ENCODE measurements at places on chromosomes 1 and 21.

GRCh38 chr1:228317891-228318810 lies 88.5 kb downstream of the TRIM11 start:
- no peak for DNase-seq

DNA sequence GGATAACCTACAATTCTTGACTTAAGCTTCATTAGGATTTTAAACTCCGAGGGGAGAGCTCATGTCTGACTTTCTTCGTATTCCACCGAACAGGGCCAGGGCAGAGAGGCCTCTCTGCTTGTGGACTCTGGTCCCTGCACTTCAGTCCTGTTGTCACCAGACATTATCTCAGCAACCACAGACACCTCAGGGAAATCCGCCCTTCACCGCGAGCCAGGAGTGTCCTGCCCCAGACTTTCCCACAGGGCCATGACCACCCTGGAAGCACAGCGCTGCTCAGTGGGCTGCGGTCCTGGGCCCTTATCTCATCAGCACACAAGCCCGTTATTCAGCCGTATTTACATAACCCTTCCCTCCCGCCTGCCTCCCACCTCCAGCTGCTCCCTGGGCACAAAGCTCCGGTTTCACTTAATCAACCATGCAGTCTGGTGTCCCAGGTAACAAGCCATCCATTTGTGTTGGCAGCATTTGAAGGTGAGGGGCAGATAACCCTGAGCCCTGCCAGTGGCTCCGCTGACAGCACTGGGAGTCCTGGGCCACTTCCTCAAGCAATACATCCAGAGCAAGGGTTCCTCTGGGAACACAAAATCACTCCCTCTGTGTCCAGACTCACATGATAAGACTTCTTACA lies 122.8 kb upstream of the RAB4A start:
- no peak for DNase-seq

DNA sequence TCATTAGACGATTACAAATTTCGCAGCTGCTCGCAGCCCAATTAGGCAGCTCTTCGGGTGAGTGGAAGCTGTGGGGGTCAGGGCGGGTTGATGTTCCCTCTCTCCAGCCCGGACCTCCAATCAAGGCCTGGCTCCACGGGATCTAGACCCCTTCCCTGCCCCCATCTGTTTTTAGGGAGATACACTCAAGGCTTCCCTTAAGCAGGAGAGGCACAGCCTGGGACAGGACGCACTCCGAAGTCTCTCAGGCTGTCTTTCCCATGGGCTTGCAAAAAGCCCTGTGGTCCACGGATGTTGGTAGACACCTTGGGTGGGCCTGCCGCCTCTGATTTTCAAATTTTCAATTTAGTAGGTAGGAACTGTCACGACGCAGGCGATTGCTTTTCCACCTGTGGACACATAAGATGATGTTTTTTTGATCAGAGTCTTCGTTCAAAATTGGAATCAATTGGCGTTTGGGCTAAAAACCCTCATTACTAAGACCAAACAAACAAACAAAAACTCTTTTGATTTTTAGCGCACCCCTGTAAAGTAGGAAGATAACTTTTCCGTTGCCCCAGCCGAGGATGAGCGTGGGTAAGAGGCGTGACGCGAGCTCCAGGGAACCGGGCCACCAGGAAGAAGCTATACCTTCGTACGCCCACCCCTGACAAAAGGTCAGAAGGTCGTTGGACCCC lies 2.5 kb upstream of the LHX8 start:
- DNase-seq = no peak

DNA sequence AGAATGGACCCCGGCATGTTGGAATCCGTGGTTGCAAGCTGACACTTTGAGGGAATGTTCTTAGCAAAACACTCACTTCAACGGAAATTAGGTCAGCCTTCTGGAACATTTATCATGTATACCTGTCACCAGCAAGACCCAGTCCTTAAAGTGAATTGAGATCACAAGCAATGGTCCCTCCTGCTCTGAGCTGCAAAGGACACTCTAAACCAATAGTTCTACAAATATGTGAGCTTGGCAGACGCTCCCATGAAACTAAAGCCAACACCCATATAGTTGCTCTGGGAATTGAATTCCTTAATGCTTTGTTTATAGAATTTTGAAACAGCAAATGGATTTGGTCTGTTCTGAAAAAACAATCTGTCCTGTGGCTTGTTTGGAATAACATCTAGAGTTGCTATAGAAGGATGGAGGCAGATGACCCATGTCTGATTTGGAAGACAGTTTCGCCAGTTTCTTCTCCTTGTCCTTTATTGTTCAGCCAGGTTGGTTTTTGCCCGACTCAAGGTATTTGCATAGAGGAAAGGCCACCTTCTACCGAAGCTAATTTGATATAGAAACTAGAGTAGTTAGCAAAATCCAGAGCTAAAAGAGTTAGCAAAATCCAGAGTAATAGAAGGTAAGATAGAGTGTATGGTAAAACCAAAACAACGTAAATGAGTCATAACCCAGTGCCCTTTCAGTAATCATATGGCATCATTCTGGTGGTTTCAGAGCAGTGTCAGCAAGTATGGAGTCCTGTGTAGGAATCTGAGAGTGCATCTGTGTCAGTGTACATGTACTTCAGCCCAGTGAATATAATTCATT lies 236.2 kb downstream of the NFIA start:
- peak; percentile 43 for DNase-seq

DNA sequence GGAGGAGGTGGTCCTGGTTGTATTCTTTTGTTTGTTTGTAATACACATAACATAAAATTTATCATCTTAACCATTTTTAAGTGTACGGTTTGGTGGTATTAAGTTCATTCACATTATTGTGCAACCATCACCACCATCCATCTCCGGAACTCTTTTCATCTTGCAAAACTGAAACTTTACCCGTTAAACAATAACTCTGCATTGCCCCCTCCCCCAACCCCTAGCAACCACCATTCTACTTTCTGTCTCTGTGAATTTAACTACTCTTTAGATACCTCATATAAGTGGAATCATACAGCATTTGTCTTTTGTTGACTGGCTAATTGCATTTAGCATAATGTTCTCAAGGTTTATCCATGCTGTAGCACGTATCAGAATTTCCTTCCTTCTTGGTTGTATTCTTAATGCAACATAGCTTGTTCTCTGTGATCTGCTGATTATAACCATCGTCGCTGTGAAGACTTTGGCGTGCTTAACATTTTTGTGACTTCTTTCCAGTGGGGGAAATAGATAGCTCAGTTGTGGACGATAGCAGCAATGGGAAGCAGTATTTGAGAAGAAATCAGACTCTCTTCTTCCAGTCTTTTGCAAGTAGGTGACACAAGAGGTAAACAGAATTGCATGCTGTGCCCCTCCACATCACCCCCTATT lies 117.5 kb upstream of the HOOK1 start:
- peak; percentile 8 for DNase-seq

GRCh38 chr1:240931031-240931430 lies 319.1 kb upstream of the GREM2 start:
- no peak for DNase-seq

DNA sequence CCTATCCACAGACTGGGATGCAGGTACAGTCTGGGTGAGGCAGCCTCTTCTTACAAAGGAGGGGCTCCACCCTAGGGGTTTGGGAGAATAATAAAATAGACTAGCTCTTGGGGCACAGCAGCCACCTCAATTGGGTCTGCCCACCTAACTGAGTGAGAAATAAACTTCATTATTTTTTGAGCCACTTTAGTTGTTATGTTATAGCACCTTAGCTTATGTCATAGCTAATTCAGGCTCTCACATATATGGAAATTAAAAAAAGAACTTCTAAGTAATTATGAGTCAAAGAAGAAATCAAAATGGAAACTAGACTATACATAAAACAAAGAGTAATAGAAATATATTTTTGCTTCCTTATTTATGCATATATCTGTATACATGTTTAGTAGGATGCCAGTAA lies 318.5 kb upstream of the B3GALT2 start:
- DNase-seq = no peak

GRCh38 chr21:45339421-45340402 lies 52.0 kb upstream of the POFUT2 start:
- DNase-seq = no peak

DNA sequence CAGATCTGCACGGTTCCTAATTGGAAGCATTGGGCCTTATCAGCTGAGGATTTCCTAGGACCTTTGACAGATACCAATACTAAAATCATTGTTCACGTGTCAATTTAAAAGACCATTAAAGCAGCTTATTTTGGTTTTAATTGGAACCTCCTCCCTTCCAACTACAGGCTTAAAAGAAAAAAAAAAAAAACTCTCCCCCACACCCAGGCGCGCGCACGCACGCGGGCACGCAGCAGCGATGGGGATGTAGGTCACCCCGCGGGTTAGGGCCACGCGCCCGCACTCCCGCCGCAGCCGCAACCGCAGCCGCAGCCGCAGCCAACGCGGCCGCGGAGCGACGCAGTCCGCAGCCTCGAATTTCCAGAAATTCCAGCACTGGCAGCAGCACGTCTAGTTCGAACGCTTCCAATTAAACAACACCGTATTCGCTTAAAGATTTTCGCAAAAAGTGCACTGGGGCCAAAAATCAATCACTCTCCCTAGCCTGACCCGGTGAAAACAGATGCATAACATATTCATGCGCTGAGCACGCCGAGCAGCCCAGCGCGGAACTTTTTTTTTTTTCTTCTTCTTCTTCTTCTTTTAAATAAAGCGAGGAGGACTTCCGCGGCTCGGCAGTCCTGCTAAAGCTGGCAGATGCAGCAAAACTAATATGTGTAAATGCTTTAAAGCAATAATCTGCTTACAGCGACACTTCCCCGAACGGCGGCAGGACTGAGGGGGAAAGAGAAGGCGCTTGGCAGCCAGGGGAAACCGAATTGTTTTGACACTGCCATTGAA lies 13.3 kb upstream of the BARHL2 start:
- DNase-seq = no peak

GRCh38 chr1:184416481-184416880 lies 29.7 kb downstream of the C1orf21 start:
- DNase-seq = no peak

- DNase-seq = no peak
Observed at GRCh38 chr1:216425577-216425976, 2.3 kb upstream of the USH2A start.

DNA sequence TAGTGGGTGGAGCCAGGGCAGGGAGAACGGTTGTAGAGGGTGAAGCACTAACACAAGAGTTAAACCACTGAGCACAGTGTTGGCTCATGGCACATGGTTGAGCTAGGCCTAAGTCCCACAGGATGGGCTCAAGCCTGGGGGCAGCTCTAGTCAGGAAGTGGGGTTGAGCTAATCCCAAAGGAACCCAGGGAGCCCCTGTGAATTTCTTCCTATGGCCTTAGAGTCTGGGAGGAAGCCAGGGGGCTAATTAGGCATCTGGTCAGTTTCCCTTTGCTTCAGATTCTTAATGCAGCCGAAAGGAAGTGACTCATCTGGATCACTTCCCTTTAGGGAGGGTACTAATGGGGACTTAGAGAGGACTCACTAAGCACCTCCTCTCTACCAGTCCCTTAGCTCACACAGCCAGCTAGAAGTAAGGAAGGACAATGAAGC lies 10.1 kb downstream of the CFAP45 start:
- DNase-seq = no peak

DNA sequence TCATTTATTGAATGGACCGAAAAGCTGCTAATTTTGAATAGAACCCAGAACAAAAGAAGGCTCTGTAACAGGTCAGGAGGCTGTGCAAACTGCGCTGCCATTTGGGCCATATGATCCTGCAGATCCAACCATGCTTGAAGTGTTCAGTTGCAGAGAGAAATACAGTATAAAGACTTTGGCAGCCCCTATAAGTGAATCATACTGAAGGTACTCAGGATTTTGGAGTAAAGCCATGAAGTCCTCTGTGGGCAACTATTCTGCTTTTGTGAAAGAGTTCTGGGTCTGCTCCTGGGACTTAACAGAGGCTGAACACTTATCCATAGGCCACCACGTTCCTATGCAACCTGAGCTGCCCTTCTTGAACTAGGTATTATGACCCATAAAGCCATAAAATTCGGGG lies 1613.6 kb upstream of the PRMT6 start:
- DNase-seq = no peak

DNA sequence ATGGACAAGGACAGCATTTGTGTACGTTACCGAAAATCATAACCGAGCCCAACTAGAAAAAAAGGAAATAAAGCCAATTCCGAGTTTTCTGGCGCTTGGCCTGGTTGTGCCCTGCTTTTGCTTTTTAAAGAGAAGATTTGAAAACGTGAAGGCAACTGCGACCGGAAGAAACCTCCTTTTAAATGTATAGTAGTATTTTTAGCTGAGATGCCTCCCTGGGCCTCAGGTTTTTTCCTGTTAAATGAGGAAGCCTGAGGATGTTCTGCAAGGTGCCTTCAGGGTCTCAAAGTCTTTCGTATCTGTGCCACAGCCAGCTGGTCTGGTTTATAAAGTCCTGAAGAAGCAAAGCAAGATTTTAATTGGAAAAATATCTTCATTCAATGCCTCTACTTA lies 371 bp upstream of the ODF2L start:
- no peak for DNase-seq

GRCh38 chr1:244712669-244713068 lies 59.7 kb downstream of the DESI2 start:
- DNase-seq = peak; percentile 36

DNA sequence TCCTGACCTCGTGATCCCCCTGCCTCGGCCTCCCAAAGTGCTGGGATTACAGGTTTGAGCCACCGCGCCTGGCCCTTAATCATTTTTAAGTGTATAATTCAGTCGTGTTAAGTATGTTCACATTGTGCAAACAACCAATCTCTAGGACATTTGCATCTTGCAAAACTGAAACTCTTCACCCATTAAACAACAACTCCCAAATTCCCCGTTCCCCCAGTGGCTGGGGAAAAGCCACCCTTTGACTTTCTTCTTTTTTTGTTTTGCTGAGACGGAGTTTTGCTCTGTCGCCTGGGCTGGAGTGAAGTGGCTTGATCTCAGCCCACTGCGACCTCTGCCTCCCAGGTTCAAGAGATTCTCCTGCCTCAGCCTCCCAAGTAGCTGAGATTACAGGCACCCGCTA lies 6.5 kb upstream of the THEMIS2 start:
- no peak for DNase-seq

DNA sequence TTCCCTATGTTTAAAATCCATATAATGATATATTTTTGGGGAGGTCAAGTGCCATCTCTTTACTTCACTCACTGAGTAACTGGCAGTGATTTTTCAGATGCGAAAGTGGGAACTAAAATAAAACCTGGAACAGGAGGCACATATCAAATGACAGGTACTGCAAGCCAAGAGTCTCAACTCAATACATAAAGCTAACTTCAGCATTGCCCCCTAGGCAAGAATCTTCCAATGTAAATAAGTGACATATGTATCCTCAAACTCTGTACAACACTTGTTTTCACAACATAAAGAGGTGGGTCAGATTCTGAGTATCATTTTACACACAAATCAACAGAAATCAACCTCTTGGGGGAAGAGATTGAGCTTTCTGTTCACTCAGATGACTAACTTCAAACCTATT lies 18.1 kb downstream of the DCAF8 start:
- DNase-seq = no peak

GRCh38 chr1:198108636-198109370 lies 48.0 kb upstream of the NEK7 start:
- no peak for DNase-seq
